ENCODE measurements at places on chromosomes 5 and 9.

DNA sequence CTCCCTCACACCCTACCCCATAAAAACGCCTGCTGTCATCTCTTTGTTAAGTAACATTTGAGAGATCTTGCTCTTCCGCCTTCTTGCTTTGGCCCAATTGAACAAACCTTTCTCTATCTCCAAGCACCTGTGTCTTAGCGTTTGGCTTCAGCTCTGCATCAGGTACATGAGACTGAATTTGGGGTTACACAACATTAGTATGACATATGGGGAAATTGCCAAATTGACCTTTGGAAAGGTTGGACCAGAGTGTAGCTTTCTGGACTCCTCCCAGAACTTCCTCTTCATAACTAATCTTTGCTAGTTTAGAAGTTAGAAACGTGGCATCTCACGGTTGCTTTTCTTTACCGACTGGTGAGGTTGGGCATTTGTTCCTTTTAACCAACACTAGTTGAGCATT, 3.5 kb upstream of the EXOSC3 start:
- DNase-seq = no peak

GRCh38 chr5:1053391-1054017, 44.9 kb downstream of the NKD2 start:
- DNase-seq = no peak

- DNase-seq = no peak
These were observed 214.1 kb downstream of the CD180 start for GRCh38 chr5:66982470-66982869.

- no peak for DNase-seq
These were observed 24.2 kb upstream of the MELK start for GRCh38 chr9:36548454-36548853.

DNA sequence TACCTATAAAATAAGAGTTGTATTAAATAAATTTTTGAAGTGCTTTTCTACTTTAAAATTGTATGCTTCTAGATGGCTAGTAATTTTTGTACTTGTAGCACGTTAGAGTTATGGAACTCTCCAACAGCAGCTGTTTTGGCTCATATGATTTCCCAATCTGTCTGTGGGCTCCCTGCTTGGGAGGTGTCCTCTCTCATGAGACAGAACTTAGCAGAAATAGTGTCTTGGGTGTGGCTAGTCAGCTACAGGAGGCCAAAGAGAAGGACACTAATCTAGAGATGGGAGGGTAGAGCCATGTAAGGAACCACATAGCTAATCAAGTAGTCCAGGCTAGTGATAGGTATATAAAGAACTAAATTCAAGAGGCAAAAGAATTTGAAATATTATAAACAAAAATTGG, 78.4 kb upstream of the DAB2 start:
- no peak for DNase-seq

DNA sequence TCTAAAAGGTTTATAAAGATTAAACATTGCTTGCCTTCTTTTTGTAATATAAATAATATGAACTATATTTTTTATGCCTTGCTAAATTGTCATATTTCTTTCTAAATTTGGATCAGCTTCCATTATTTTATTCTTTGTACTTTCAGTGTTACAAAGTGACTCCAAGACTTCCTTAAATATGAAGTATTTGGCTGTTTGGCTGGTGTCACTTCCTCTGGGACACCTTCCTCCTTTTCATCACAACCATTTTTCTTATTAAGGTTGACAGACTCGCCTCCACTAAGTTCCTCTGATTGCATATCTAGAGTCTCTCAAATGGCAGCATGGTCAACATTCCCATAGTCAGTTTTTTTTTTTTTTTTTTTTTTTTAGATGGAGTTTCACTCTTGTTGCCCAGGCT, 73.8 kb upstream of the SLC1A1 start:
- no peak for DNase-seq

GRCh38 chr5:158979749-158980521, 119.8 kb downstream of the EBF1 start:
- no peak for DNase-seq

DNA sequence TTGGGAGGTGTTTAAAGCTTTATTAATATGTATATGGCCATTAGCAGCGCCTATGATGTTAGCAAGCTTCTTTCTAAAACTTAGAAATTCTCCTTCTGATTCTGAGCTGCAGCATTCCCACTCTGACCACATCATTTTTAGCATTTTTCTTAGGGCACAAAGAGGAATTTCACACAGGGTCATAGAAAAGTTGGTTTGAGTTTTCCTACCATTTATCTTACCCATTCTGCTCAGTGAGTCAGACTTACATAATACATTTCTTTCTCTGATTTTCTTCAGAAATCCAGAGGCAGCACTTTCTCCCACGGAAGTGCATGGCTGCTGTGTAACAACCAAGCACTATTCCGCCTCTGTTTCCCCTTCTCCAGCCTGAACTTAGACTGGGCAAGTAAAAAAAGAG, 246.6 kb downstream of the ARL15 start:
- DNase-seq = no peak

DNA sequence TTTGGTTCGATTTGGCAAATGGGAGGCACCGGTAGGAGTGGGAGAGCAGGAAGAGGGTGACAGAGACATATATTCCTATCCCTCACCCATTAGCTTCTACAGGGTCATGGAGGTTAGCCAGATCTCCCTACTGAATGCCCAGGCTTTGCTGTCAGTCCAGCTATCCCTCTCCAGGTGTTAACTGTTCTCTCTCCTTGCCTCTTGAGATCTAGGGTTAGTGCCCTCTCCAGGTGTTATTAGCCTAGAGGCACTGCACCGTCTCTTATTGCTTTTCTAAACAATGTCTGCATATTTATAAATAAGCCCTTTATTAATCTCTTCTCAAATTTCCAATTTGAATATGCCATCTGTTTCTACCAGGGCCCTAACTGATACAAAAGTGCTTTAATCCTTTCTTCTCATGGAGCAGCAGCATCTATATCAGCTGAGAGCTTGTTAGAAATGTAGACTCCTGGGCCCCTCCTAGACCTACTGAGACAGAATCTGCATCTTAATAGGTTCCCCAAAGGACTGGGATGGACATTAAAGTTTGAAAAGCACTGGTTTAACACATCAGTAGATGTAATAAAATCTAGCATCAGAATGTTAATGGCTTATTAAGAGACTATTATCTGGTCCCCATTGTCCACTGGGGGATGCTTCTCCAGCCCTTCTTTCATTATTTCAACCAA, 322.5 kb upstream of the SLC24A2 start:
- DNase-seq = no peak

Measured in stimulated activated CD8-positive, alpha-beta memory T cell treated with anti-CD3 and anti-CD28 coated beads, Interleukin-4, amount 100 ng/mL, for 4 hours (primary cell).